ENCODE measurements at places on chromosomes 16 and 17. TPM values are rescaled to one million over a fixed set of nuclear protein-coding genes. Genes with fewer than 3 reads are reported as not detected.

Gene HID1
- total RNA-seq: 157 TPM

GRCh38 chr17:79126139-79126538 is 51.5 kb downstream of the ENGASE start:
- no peak for DNase-seq

- no peak for DNase-seq
These were observed 24.2 kb downstream of the ZNF652 start for GRCh38 chr17:49337884-49338283.

GRCh38 chr17:5378566-5379207 is 40.8 kb downstream of the NUP88 start:
- DNase-seq: no peak

- no peak for DNase-seq
These were observed 128.7 kb downstream of the TANGO6 start for GRCh38 chr16:68972013-68972412.

Gene C17orf50
- total RNA-seq: not detected
